Hepatocyte (in vitro differentiated cells): ENCODE measurements at places on chromosomes 12 and 14.
A peak's percentile ranks its signal among the peaks of the same experiment; 100 is the strongest.

- DNase-seq = peak; percentile 36
Measured at GRCh38 chr12:806200-806791, 53.9 kb downstream of the WNK1 start.

DNA sequence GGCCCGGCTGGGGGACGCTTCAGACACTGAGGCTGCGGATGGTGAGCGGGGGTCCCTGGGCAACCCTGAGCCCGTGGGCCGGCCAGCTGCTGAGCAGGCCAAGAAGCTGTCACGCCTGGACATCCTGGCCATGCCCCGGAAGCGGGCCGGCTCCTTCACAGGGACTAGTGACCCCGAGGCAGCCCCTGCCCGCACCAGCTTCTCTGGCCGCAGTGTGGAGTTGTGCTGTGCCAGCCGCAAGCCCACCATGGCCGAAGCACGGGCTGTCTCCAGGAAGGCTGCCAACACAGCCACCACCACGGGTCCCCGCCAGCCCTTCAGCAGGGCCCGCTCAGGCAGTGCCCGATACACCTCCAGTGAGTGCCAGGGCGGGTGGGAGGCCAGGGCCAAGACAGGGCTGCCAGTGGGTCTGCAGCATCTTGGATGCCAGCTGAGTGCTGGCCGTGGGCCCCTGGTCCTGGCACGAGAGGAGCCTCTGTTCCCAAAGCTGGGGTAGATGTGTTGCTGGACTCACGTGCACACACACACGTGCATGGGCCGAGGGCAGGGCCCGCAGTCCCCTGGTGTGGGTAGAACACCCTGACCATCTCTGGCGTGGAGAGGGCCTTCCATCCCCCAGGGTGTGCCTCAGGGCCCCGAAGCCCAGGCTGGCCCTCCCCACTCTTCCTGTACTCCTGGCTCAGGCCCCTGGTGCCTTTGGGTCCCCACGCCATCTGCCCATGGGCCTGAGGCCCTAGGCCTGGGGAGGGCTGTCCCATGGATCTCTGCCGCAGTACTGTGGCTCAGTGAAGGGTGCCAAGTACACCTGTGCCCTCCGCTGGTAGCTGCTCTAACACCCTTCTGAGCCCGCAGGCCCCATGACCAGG lies 22.8 kb downstream of the CEP170B start:
- DNase-seq = no peak

DNA sequence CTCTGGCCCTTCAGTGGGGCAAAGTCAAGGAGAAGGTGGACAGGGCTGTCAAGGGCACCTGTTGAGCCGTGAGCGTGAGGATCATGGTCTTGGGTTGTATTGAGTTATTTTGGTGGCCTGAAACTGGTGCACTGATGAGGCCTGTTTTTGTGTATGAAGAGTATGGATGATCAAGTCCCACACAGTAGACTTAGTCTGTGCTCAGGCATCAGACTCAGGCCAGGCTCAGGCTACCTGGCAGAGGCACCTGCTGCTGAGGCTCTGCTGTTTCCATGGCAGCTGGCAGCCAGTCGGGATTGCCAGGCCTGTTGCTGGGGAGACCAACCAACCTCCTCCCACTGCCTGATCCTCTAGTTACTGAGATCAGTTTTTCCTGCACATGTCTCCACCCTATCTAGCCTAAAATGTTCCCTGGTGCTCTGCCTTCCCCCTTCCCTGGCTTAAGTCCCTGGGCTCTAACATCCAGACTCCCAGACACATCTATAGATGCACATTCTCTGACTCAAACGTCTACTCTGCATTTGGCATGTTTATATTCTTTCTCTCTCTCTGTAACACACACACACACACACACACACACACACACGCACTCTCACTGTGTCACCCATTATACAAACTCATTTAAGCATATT lies 5.1 kb downstream of the JPH4 start:
- DNase-seq = peak; percentile 2

GRCh38 chr12:67772267-67773169 lies 124.0 kb downstream of the DYRK2 start:
- DNase-seq = peak; percentile 57

DNA sequence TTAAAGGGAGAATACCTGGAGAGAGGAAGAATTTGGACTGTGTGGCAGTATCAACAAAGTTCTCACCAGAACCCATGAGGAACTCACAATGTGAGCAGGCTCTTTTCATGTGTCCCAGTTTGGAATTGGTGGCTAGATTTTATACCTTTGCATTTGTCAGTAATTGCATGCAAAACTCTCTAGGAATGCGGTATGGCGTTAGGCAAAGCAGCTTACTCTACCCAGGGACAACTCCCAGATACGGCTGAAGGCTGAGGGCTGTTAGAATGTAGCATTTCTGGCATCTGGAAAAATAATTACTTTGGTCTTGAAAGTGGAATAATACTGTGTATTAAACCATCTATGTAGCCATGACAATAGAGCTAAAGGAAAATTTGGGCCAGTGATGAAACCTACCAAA lies 635.5 kb downstream of the SLC16A7 start:
- no peak for DNase-seq

GRCh38 chr14:89014569-89014850 lies 190.1 kb downstream of the TTC8 start:
- no peak for DNase-seq

DNA sequence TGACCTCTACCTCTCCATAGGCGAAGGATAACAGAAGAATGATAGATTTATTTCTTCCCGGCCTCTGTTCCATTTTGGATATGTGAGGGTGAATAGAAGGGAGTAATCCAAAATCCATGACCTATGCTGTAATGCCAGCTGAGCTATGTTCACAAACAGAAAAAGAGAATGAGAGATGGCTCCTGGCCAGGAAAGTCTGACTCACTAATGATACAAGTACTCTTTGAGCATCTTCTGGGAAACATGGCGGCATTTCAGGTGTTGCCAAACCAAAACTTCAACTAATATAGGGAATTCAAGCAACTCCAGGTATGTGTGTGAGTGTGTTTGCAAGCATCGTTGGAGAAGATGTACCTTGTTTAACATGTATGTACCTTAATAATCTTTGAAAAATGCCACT lies 55.1 kb downstream of the MED13L start:
- DNase-seq = peak; percentile 78

- DNase-seq = no peak
Measured at GRCh38 chr14:84025106-84026012, 1504.6 kb upstream of the FLRT2 start.

DNA sequence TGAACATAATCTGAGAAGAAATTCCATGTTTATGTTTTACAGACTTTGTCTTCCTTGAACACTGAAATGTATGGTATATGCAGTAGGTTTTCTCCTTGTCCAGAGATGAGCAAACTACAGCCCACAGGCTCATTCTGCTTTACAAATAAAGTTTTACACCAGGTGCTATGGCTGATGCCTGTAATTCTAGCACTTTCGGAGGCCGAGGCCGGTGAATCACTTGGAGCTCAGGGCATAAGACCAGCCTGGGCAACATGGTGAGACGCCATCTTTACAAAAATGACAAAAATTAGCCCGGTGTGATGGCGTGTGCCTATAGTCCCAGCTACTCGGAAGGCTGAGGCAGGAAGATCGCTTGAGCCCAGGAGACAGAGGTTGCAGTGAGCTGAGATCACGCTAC lies 64.7 kb downstream of the LRP6 start:
- DNase-seq = no peak

DNA sequence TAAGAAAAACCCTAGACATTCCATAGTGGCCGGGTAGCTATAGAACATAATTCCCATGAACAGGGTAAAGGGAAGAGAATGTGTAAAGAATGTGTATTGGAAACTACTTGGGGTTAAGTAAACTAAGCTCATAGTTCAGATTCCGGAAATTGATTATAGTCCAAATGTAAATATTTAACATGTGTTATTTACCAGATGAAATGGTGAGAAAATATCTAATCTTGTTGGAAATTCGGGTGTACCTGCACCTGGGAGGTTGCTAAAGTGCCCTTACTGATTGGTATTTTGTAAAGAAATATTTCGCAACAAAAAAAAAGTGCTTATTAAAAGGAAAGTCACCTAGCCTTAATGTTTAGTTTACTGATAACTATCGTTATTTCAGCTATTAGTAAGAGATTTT lies 14.4 kb downstream of the RASSF9 start:
- DNase-seq = no peak

- DNase-seq = no peak
Measured at GRCh38 chr12:83629931-83630330, 943.2 kb downstream of the TMTC2 start.

DNA sequence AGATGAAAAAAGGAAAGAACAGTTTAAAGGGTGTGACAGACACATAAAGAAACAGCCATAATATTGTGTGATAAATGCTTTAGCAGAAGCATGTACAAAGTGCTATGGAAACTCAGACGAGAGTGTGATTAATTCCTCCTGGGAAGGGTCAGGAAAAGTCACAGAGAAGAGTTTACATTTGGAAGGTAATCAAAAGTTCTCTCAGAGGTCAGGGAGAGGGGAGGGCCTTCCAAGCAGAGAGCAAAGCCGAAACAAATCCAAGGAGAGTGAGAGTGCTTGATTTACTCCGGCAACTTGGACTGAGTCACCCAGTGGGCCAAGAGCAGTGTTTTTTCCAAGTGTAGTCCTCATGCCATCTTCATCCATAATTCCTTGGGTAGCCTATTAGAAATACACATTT lies 108.3 kb downstream of the IGF1 start:
- no peak for DNase-seq

DNA sequence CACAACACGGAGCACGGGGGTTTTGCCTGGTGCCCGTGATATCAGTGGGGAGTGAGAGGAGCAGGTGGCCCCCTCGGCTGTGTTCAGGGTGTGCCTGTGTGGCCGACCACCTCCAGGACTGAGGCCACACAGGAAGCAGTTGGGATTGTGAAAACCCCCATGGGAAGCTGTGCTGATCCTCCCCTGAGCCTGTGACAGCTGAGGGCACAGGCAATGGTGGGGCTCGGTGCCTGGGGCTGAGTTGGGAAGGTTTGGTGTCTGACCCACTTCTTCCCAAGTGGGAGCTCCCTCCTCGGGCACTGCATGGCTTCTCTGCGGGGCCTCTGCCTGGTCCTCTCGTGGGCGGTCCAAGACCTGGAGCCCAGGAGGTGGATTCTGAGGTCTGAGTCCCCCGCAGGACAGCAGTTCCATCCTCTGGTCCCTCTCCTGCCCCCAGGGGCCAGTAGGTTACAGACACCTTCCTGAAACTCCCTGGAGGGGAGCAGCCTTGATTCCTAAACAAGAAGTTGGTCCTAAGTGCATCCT lies 17.9 kb downstream of the PACS2 start:
- DNase-seq = no peak

DNA sequence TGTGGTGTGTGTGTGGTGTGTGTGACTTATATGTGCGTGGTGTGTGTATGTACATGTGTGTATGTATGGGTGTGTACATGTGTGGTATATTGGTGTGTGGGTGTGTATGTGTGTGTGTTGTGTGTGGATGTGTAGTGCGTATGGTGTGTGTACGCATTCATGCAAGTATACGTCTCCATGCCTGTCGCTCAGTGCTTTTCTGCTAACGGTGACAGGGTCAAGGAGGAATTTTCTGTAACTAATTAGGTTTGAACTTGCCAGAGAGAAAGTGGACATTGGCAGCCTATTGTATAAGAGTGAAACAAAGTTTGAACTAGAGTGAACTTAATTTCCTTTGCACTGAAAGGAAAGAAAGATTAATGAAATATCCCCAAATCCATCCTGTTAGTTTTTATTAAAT lies 120.9 kb upstream of the GSC start:
- DNase-seq = no peak

DNA sequence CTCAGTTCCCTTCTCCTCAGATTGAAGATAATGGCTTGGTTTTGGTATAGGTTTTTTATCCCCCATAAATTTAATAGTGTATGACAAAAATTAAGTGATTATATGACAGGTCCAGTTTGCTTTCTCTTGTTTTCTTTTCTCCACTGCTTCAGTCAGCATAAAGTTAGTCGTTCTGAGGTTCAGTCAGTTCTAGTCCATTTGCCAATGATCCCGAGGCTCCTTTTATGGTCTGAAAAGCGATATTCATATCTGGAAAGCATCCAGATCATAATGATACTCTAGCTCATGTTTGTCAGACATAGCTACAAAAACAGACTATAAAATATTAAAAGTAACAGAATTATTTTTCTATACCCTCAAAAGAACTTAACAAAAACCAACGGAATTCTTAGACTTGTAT lies 67.1 kb upstream of the SLC38A4 start:
- DNase-seq = no peak

DNA sequence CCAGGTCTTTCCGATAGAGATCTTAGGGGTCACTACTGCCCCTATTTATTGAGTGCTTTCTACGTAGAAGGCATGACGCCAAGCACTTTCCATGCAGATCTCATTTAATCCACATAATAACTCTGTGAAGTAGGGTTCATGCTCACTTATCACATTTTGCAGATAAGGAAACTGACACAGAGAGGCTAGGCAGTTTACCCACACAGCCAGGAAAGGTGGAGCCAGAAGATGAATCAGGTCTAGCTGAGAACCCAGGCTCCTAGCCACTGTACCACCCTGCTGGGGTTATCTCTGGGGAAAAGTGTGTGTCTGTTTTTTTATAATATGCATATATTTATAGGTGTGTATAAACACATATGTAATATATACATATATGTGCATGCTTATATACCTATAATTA lies 83.6 kb downstream of the KSR2 start:
- no peak for DNase-seq

DNA sequence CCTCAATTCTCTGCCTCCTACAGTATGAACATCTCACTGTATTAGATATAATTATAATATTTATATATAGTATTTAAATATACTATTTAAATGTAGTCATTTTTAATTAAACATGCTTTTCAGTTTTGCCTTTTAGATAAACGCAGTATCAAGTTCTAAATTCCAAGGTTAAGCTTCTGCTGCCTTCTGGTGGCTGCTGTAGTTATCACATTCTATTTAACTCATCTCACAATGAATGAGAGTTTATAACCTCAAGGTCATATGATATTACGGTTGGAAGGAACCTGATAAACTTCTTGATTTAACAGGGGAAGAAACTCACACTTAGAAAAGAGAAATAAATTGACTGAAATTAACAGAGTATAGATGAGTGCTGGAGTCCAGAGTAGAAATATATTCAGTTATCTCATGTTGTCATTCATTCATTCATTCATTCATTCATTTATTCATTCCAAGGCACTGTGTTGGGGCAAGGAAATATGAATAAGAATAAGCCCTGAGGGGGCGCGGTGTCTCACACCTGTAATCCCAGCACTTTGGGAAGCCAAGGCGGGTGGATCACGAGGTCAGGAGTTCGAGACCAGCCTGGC lies 31.9 kb downstream of the GUCY2C start:
- DNase-seq = peak; percentile 46

DNA sequence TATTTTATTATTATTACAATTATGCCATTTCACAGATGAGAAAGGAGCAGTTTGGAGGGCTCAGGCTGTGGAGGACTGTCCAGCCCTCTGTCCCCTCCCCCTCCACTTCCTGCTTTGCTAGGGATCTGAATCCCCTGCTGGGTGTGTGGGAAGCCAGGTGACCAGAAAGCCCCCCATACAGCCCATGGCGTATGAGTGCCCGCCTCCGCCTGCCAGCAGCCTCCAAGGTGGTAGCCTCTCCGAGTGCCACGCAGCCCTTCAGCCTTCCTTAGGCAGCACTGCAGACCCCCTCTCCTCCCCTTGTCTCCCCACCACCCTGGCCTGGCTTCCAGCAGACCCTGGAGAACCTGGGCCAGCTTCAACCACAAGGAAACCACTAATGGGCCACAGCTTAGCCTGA lies 12.6 kb downstream of the DTX1 start:
- DNase-seq = no peak
